ENCODE measurements at places on chromosomes 1 and 21. TPM values are rescaled to one million over a fixed set of nuclear protein-coding genes. Genes with fewer than 3 reads are reported as not detected.

Gene CSTB
- 13.8 TPM for total RNA-seq

Gene POLR3C
- total RNA-seq, result 30.5 TPM

Gene SNRNP40
- 74.6 TPM for total RNA-seq

Gene PYHIN1
- not detected for total RNA-seq

All from epithelial cell of alveolus of lung (primary cell).